ENCODE measurements at places on chromosomes 3 and 15.

DNA sequence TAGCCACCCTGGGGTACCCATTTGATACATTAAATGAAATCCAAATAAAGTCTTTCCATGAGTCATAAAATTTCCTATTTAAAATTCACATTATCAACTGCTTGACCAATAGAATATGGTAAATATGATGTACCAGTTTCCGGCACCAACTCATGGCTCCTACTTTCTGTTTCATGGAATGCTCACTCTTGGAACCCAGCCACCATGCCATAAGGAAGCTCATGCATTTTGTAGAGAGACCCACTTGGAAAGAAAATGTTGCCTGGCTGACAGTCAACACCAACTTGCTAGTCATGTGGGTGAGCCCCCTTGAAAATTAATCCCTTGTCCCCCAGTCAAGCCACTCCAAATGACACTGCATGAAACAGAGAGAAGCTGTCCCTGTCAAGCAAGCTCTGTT is 57.2 kb downstream of the WWTR1 start:
- no peak for DNase-seq

- no peak for DNase-seq
Observed at GRCh38 chr15:71002316-71002715, 109.7 kb downstream of the LRRC49 start.

- DNase-seq = no peak
Observed at GRCh38 chr3:196531418-196531817, 16.3 kb upstream of the SMCO1 start.

DNA sequence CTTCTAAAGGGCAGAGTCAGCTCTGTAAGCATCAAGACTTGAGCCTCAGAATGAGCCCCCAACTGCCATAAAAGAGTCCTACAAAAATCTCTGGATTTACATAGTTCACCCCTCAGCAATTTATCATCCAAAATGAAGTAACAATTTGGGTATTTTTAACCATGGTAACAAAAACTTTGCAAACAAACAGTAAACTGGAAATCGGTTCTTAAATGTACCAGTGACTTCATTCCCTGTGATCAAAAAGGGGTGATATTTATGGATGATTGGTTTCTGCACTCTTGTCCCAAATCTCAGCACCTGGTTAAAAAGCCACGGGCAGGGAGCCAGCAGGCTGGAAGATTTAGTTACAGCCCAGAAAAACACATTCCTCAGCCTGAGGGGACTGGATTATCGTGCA is 73.6 kb downstream of the TFG start:
- DNase-seq = no peak

DNA sequence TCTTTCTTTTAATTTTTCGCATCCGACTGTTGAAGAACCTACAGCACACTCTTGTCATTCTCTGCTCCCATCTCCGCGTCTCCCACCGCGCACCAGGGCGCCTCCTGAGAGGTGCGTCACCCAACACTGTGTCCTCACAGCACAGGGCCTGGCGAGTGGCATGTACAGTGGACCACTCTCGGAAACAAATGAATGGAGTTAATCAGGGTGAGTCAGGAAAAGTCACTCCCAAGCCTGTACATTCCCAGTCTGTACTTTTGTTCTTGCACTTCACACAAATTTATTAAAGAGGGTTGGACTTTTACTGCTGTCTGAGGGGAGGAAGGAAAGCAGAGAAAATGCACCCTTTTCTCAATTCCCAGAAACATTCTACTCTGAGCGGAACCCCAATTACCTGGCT is 625 bp downstream of the COL6A6 start:
- DNase-seq = no peak
